ENCODE measurements at places on chromosomes 4 and X.

DNA sequence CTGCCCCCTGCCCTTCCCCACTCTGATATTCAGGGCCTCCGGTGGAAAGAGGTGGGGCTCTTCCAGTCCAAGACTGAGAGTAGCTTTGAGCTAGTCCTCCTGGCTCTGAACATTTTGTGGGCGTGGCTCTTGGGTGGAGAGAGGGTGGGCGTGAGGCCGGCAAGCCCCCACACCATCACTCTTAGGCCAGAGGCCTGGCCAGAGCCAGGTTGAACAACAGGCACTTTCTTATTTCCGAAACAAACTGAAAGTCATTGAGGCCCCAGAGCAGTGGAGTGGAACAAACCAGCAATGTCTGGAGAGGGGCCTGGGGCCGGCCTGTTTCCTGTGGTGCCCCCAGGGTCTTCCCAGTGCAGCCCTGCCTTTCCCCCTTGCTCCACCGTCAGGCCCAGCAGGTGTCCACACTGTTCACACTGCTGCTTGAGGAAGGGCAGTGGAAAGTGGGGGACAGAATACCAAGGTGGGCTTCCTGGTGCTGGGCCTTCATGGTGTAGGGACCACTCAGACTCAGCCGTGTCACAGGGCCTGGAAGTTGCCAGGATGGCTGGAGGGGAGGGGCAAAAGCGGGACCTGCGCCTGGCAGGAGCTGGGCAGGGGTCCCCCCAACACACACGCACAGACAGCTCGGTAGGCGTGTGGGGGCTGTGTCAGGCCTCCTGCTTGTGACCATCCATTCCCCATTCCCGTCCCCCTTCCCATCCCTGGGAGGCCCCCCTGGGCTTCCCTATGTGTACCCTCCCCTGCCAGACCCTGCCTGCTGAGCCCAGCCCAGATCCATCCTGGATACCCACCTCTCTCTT, 2.9 kb downstream of the ADRA2C start:
- DNase-seq = no peak

GRCh38 chrX:111086591-111087006, 9.4 kb upstream of the PAK3 start:
- no peak for DNase-seq

- no peak for DNase-seq
These were observed 543.5 kb downstream of the GABRG1 start for GRCh38 chr4:45580334-45580733.

GRCh38 chr4:108881190-108881589, 118.3 kb upstream of the ETNPPL start:
- no peak for DNase-seq

- no peak for DNase-seq
These were observed 11.3 kb downstream of the BLOC1S4 start for GRCh38 chr4:6727081-6727942.

All from CD4-positive, alpha-beta T cell (primary cell).